ENCODE measurements at places on chromosomes 13 and 19.

DNA sequence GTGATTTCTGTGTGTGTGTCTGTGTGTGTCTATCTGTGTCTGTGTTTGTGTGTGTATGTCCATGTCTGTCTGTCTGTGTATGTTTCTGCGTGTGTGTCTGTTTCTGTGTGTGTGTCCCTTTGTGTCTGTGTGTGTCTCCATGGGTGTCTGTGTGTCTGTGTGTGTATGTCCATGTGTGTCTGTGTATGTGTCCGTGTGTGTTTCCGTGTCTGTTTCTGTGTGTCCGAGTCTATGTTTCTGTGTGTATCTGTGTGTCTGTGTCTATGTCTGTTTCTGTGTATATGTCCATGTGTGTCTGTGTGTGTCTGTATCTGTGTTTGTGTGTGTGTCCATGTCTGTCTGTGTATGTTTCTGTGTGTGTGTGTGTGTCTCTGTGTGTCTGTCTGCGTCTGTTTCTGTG, 276.3 kb upstream of the SOX1 start:
- H3K4me3 ChIP-seq = no peak overlapping the region
- peaks cover 12% of the 10 kb centered on the region for H3K27me3 ChIP-seq
- no peak for DNase-seq
- no peaks in the 10 kb centered on the region for H3K4me1 ChIP-seq

GRCh38 chr19:33000510-33000909, 28.5 kb downstream of the FAAP24 start:
- DNase-seq = no peak
- H3K27me3 ChIP-seq = no peaks in the 10 kb centered on the region
- no peak overlapping the region for H3K27ac ChIP-seq
- H3K4me1 ChIP-seq = peaks cover 3% of the 10 kb centered on the region
- H3K4me3 ChIP-seq = no peak overlapping the region
- peaks cover 25% of the 10 kb centered on the region for H3K36me3 ChIP-seq

GRCh38 chr19:7729211-7729610, 2.7 kb downstream of the CLEC4G start:
- no peak overlapping the region for H3K27ac ChIP-seq
- no peak overlapping the region for H3K4me3 ChIP-seq
- H3K36me3 ChIP-seq = no peaks in the 10 kb centered on the region
- peaks cover 82% of the 10 kb centered on the region for H3K27me3 ChIP-seq
- H3K4me1 ChIP-seq = no peaks in the 10 kb centered on the region

GRCh38 chr13:30039511-30039911, 189.1 kb upstream of the UBL3 start:
- no peak for DNase-seq
- H3K27ac ChIP-seq = no peak overlapping the region
- peaks cover 9% of the 10 kb centered on the region for H3K4me1 ChIP-seq
- H3K27me3 ChIP-seq = peaks cover 10% of the 10 kb centered on the region
- H3K36me3 ChIP-seq = no peaks in the 10 kb centered on the region

- no peaks in the 10 kb centered on the region for H3K36me3 ChIP-seq
- no peak for DNase-seq
- no peak overlapping the region for H3K27ac ChIP-seq
- H3K27me3 ChIP-seq = no peaks in the 10 kb centered on the region
Measured at GRCh38 chr13:100594255-100594654, 5.7 kb upstream of the GGACT start.

- H3K36me3 ChIP-seq = no peaks in the 10 kb centered on the region
- DNase-seq = no peak
- H3K27me3 ChIP-seq = no peaks in the 10 kb centered on the region
- H3K27ac ChIP-seq = no peak overlapping the region
Measured at GRCh38 chr13:96898212-96898611, 96.1 kb downstream of the OXGR1 start.

GRCh38 chr19:13796301-13797057, 1.2 kb downstream of the ZSWIM4 start:
- H3K4me1 ChIP-seq = peaks cover 24% of the 10 kb centered on the region
- no peaks in the 10 kb centered on the region for H3K27me3 ChIP-seq
- H3K36me3 ChIP-seq = peaks cover 13% of the 10 kb centered on the region
- peak overlapping the region; percentile 79 for H3K4me3 ChIP-seq

DNA sequence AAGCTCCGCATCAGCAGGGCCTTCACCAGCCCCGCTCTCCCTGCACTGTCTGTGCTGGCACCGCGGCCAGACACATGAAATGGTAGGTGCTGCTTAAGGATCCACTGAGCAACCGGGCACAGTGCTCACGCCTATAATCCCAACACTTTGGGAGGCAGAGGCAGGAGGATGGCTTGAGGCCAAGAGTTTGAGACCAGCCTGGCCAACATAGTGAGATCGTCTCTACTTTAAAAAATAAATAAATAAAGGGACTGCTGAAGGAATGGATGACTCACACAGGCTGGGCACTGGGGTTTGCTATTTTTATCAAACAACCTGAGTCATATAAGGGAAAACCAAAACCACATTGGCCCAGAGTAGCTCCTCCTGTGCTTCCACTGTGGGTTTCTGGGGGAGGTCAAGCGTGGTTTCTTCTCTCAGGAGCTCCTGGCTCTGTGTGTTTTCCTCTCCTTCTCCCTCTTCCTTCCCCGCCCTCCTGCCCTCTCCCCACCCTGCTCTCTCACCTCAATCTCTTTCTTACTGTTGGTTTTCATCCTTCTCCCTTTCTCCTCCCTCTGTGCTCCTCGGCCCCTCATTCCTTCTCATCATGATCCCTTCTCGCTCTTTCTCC, 21.3 kb downstream of the VRK3 start:
- H3K4me1 ChIP-seq = no peaks in the 10 kb centered on the region
- H3K36me3 ChIP-seq = peaks cover 30% of the 10 kb centered on the region
- H3K27ac ChIP-seq = no peak overlapping the region
- DNase-seq = no peak
- no peak overlapping the region for H3K4me3 ChIP-seq
- no peaks in the 10 kb centered on the region for H3K27me3 ChIP-seq

DNA sequence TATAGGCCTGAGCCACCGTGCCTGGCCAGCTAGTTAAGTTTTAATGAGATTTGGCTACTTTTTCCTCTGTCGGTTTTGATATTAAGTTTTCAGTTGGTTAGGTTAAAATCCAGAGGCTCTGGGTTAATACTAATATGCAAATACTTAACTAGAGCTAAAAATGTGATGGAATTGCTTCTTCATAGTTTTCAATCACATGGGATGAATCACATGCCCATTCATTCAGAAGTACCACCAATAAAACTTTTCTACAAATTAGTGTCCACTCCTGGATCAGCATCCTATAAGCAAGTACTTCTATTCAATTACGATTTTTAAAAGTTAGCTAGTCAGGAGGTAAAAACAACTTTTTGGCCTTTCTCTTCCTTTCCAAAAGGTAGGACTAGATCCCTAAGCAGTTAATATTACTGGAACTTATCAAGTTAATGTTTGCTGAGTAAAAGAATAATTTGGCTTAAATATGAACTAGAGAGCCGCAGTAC, 4.3 kb downstream of the SLC25A30 start:
- H3K27ac ChIP-seq = peak overlapping the region; percentile 92
- no peak for DNase-seq
- H3K27me3 ChIP-seq = no peaks in the 10 kb centered on the region
- peak overlapping the region; percentile 52 for H3K4me3 ChIP-seq

- H3K36me3 ChIP-seq = peaks cover 6% of the 10 kb centered on the region
- no peak overlapping the region for H3K27ac ChIP-seq
- H3K4me3 ChIP-seq = no peak overlapping the region
- peaks cover 37% of the 10 kb centered on the region for H3K4me1 ChIP-seq
Measured at GRCh38 chr13:49304763-49305700, 57.3 kb downstream of the CDADC1 start.

- no peak for DNase-seq
- peaks cover 40% of the 10 kb centered on the region for H3K36me3 ChIP-seq
- peak overlapping the region; percentile 2 for H3K4me3 ChIP-seq
- H3K4me1 ChIP-seq = peaks cover 13% of the 10 kb centered on the region
- H3K27me3 ChIP-seq = no peaks in the 10 kb centered on the region
Measured at GRCh38 chr19:56091066-56091490, 30.0 kb downstream of the ZNF787 start.

DNA sequence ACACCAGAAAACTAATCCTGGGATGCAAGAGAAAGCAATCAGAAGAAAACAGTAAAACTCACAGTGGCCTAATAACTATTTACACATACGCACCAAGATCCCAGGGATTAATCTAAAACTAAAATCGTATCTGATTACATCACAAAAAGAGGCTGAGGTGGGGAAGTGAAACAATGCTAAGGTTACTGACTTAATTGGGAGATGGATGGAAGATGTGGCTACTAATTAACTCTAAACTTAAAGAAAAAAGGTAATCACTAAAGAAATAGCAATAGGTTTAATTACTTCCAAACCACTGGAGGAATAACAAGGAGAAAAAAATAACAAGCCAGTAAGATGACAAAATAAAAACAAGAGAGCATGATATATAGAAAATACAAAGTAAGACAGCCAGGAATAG, 50.4 kb downstream of the NUFIP1 start:
- DNase-seq = no peak
- H3K4me1 ChIP-seq = peaks cover 16% of the 10 kb centered on the region
- H3K27me3 ChIP-seq = no peaks in the 10 kb centered on the region
- no peak overlapping the region for H3K4me3 ChIP-seq
- H3K27ac ChIP-seq = no peak overlapping the region

DNA sequence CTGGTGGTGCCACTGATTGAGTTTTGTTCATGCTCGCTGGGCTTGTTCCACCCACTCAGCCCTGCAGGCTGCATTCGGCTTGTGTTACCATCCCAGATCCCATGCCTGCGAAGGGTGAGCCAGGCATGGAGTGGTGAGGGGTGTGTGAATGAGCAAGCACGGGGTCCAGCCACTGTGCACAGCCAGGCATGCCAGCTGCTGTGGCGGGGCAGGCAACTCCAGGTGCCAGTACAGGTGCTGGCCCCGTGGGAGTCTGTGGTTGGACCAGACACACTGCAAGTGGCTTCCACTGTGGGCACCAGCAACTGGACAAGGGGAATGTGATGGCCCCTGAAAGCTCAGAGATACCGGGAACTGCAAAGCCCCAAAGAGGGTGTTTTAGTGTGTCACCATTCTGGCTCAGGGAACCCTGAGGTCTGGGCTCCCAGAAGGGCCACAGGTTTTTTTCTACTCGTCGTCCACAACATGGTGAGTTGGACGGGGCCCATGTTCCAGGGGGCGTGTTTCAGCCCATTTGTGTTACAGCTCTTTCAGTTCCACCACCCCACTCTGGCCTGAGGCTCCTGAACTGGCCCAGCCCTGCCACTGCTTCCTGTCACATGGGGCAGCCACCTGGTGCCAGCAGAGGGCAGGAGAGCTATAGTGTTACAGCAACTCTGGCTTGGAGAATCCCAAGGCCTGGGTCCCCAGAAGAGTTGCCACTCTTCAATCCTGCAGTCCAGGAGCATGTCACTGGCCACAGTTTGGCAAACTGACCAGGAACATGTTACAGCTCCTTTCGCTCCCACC, 217.0 kb upstream of the OBI1 start:
- H3K36me3 ChIP-seq = no peaks in the 10 kb centered on the region
- H3K4me1 ChIP-seq = no peaks in the 10 kb centered on the region

DNA sequence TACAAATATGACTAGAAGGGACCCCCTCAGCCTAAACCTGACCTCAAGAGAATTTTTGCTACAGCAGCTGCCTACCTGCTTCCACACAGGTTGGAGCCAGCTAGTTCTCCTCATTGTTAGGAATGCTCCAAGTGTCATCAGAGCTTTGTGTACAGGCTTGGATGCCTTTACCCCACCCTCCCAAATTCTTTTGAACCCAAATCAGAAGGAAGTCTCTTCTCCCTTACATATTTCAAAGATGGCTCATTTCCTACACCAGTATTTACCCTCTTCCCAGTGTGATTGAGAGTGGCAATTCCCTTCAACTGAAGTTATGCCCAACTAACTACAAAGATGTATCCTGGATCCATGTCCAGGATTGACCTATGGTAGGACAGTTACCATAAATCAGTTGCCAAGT, 323.2 kb downstream of the OXGR1 start:
- H3K27ac ChIP-seq = no peak overlapping the region
- no peak overlapping the region for H3K4me3 ChIP-seq
- H3K36me3 ChIP-seq = no peaks in the 10 kb centered on the region
- H3K4me1 ChIP-seq = no peaks in the 10 kb centered on the region

DNA sequence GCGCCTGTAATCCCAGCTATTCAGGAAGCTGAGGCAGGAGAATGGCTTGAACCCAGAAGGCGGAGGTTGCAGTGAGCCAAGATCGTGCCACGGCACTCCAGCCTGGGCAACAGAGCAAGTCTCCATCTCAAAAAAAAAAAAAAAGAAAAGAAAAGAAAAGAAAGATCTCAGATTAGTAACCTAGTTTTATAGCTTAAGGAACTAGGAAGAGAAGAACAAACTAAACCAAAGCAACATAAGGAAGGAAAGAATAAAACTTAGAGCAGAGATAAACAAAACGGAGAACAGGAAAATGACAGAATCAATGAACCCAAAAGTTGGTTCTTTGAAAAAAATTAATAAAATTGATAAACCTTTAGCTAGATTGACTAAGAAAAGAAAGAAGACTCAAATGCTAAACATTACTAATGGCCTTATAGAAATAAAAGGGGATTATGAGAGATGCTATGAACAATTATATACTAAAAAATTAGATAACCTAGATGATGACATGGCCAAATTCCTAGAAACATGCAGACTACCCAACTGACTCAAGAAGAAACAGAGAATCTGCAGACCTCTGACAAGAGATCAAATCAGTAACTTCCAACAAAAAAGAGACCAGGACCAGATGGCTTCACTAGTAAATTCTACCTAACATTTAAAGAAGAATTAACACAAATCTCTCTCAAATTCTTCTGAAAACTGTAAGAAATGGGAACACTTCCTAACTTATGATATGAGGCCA, 68.2 kb downstream of the CDADC1 start:
- H3K4me1 ChIP-seq = peaks cover 3% of the 10 kb centered on the region
- H3K27me3 ChIP-seq = no peaks in the 10 kb centered on the region
- no peak overlapping the region for H3K4me3 ChIP-seq

DNA sequence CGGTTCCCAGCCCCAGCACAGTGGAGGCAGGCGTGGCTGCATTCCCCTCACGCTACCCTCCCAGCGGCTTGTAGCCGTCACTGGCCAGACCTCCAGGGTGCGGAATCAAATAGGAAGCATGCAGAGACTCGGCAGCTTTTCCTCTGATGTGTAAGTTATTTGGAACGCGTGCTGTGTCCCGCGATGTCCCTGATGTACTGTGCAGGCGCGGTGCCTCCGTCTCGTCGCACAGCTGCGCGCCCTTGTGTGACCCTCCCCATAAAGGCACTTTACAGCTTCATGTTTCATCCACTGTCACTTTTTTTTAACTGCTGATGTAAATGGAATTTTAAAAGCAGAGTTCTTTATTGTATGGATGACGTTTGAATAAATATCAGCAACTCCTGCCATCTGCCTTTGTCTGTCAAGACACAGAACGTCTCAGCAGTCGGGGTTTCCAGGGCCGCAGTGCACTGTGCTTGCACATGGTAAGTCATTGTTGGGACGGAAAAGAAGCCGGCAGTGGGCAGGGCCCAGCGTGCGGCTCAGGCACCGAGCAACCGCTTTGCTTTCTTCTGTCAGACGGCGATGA, 7.3 kb upstream of the F7 start:
- no peaks in the 10 kb centered on the region for H3K36me3 ChIP-seq
- H3K4me1 ChIP-seq = peaks cover 12% of the 10 kb centered on the region

- H3K4me3 ChIP-seq = no peak overlapping the region
- no peak for DNase-seq
- H3K36me3 ChIP-seq = peaks cover 26% of the 10 kb centered on the region
- no peaks in the 10 kb centered on the region for H3K27me3 ChIP-seq
- H3K4me1 ChIP-seq = peaks cover 14% of the 10 kb centered on the region
- H3K27ac ChIP-seq = peak overlapping the region; percentile 21
Measured at GRCh38 chr13:113620036-113620796, 35.7 kb downstream of the TFDP1 start.

Measured in mesothelial cell of epicardium (in vitro differentiated cells).